CD4-positive, alpha-beta T cell treated with Interleukin-21 for 1 hour (primary cell): ENCODE measurements at places on chromosomes 5 and 9.

DNA sequence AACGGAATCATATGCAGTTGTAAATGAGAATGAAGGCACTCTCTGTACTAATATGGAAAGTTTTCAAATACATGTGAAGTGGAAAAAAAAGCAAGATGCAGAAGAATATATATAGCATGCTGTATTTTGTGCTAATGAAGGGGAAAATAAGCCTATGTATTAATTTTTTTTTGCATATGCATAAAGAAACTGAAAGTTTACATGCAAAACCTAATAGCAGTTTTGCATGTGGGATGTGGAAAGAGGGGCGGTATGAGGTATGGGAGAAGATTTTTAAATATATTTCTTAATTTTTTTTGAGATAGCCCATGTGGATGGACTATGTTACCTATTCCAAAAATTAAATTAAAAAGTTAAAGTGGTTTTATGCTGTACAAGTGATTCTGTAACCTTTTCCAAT is 83.7 kb upstream of the IL12B start:
- no peak for DNase-seq

DNA sequence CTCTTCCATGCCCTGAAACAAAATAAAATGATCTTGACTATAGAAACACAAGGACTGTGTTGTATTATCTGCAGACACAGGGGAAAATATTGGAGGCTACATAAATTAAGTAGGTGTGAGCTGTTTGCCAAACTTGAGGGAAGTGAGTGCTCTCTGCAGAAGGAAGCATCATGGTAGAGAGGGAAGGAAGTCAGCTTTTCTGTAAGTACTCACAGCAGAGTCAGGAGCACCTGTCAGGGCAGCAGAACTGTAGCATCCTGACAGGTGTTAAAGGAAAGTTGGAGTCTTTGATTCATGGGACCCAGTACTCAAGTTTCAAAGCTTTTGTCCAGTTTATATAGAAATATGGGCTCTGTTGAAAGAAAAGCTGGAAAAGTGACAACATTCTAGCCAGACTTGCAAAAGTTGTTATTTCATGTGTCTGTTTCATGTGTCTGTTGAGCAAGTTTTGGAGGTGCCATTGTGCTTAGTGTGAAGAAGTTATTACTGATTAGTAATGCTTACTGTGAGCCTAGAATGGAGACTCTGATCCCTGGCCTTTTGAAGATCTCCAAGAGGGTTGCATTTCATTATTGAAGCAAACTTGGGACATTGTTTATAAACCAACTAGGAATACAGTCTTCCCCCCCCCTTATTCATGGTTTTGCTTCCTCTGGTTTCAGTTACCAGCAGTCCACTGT is 194.7 kb downstream of the SPATA31D1 start:
- DNase-seq: no peak

- no peak for DNase-seq
Measured at GRCh38 chr9:132498531-132499210, 83.7 kb upstream of the BARHL1 start.

DNA sequence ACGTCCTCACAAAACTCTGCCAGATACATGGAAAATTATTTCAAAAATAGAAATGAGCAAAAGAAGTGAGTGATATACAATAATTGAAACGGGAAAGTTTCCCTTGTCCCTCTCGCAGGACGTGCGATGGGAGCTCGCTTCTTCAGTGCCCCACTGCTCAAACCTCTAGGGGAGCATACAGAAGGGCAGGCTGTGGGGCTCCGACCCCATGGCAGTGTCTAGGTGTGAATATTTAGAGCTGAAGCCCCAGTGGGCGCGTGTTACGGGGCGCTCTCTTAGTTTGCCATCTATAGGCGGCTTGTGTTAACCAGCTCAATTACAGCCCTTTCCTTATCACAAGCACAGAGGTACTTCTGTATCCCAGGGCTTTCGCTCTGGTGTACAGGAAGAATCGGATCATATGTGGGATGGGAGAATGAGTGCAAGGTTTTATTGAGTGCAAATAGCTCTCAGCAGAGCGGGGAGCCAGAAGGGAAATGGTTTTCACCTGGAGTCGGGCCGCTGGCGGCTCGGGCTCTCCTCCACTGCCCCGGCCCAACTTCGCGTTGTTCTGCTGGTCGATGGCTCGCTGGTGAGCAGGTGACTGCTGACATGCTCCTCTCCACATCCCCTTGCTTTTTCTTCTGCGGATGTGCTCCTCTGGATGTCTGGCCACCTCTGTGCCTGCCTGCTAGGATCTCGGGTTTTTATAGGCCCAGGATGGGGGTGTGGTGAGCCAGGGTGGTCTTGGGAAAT is 334.0 kb upstream of the PTPRD start:
- DNase-seq: no peak

GRCh38 chr9:32707326-32707725 is 71.9 kb upstream of the TAF1L start:
- no peak for DNase-seq

GRCh38 chr5:81146031-81146430 is 87.1 kb upstream of the CKMT2 start:
- no peak for DNase-seq

DNA sequence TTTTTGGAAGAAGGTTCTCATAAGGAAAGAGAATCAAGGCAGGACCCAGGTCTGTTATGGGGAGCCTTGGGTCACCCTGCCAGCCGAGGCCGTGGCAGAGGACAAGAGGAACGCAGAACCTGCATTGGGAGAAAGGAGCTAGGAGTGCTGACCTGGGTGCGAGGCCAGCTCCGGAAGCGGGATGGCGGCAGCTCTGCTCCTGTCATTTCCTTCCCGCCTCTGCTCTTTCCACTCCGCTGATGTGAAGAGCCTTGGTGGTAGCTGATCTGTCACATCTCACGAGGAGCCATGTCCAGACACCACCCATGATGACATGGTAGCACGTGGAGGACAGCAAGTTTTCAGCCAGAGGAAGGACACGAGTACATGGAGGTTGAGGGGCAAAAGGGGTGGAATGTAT is 109.5 kb upstream of the COL5A1 start:
- no peak for DNase-seq

DNA sequence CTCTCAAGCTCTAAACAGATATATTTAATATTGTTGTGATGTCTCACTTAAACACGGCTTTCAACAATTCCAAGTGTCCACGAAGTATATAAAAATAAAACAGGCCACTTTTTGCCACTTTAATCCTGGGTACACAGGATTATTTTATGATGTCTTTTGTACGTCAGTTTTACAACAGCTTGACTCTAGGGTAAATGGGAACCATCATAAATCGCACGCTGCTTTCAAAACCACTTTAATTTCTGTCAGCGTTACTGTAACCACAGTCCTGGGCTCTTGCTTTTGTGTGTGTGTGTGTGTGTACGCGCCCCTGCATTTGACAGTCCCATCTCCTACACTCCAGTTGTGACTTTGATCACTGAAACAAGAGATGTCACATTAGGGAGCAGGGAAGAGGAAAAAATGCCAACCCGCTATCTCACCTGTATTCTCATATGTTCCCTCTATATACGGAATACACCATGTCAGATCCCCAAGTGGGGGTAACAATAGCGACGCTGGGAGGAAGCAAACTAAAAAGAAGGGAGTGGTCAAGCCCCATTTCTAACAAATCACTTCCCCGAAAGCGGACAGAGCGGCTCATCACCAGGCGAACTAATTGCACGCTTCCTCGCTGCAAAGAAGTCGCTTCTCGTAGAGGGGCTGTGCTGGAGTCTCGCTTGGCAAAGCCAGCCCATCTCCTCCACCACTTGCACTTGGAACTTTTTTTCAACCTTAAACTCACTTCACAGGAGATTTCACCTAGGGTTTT is 1.2 kb downstream of the BNC2 start:
- no peak for DNase-seq

DNA sequence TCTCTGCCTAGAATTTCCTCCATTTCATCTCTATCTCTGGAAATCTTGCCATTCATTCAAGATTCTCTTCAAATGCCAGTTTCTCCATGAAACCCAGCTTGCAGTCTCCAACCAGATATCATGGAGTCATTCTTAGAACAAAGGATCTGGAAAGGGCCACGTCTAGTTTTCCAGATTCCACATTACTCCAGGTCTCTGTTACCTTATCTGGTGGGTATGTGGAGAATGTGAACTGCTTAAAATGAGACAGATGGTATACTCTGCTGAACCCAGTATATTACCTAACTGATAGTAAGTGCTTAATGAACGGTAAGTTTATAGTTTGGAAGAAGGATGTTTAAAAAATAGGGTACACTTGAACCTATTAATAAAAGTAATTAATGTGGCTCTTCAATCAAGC is 52.3 kb upstream of the ZSWIM6 start:
- DNase-seq: no peak

GRCh38 chr9:99485459-99485858 is 263.4 kb downstream of the SEC61B start:
- DNase-seq: no peak

DNA sequence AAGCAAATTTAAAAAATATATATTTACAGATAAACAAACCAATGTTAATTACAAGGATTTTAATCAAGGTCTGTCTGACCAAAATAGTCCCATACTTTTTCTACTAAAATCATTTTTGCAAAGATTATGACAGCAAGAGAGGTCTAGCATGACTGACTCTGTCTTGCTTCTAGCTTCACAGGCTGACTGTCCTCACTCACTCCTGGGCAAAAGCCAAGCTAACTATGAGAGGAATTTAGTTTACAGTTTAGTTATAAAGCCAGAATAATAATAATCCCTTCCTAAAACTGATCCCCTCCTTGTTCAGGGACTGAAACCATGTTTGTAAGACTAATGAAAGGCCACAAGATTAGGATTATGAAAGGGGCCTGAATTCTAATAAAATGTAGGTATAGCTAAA is 45.5 kb upstream of the HMGCS1 start:
- no peak for DNase-seq

GRCh38 chr5:61612431-61612830 is 280.4 kb downstream of the ZSWIM6 start:
- no peak for DNase-seq

GRCh38 chr9:133991214-133991921 is 756 bp downstream of the VAV2 start:
- DNase-seq: no peak

DNA sequence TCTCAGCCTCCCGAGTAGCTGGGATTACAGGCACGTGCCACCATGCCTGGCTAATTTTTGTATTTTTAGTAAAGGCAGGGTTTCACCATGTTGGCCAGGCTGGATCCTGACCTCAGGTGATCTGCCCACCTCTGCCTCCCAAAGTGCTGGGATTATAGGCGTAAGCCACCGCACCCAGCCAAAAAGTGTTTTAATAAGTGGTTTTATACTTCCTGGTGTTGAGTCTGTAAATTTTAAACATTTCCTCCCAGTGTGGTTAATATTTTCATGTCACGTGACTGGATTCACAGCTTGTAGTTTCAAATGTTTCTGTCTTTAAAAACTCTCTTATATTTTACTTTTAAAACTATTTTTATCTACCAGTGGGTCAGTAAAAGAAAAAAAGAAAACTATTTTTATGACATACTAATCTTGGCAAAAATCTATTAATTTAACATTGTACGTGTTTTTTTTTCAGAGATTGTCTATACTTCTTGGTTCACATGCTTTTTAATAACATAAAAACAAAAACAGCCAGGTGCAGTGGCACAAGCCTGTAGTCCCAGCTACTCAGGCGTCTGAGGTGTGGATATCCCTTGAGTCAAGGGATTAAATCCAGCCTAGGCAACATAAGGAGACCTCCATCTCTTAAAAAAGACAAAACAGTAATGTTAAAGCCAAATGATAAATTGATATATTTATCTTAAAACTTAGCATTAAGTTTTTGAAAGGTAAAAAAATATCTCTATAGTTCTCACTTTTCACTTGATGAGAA is 117.1 kb downstream of the DMXL1 start:
- peak; percentile 55 for DNase-seq

DNA sequence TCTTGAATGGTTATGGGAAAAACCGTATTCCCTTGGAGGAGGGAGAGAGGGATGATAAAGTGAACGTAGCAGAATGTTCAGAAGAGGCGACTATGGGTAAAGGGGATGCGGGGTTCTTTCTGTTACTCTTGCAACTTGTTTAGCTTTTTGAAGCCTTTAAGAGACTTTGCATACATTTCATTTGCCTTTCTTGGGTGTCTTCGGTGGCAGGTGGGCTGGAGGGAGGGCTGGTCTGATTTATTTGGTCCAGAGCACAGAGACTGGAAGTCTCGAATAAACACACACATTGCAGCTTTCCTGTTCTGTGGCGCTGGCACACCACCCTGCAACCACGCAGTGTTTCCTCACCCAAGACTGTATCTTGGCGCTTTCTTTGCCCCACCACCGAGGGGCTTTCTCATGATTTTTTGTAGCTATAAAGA is 23.2 kb downstream of the TTF1 start:
- DNase-seq: no peak

DNA sequence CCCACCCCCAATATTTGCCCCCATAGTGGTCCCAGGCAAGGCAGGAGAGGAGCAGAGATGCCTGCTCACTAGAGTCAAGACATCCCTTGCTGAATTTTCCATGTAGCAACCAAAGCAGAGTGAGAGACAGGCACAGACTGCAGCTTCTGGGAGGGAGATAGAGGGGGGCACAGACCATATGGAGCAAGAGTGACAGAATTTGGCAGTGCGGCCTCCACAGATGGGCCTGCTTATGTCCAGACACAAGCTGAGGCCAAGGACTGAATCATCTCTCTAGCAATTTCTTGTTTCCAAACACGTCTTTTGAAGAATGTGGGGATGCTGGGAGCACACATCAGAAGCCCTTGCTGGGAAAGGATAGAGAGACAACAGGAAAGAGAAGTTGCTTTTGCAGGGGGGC is 53.0 kb upstream of the ALDH1B1 start:
- no peak for DNase-seq

GRCh38 chr5:181241393-181241975 is 2.2 kb downstream of the RACK1 start:
- DNase-seq: peak; percentile 51

- DNase-seq: no peak
Measured at GRCh38 chr5:173396311-173396993, 68.2 kb upstream of the STC2 start.

- DNase-seq: no peak
Measured at GRCh38 chr5:131999441-132000240, 11.8 kb downstream of the ACSL6 start.

- no peak for DNase-seq
Measured at GRCh38 chr5:44266882-44267576, 122.2 kb downstream of the FGF10 start.

DNA sequence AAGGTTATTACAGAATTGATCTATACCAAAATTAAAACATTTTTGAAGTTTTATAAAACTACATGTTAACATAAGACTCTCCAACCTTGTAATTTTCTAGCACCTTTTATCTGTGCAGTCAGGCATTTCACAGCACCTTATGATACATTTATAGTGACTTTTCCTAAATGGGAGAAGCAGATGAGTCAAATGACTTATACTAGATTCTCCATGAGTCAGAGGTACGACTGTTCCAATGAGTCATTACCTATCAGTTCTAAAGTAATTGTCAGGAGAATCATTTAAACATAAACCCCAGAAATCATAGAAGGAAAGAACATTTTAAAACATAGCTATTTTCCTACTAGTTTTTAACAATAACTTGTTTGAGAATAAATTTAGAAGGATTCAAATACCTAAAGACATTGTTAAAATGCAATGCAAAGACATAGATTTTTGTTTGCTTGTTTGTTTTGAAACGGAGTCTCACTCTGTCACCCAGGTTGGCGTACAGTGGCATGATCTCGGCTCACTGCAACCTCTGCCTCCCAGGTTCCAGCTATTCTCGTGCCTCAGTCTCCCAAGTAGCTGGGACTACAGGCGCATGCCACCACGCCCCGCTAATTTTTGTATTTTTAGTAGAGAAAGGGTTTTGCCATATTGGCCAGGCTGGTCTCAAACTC is 34.7 kb upstream of the DMXL1 start:
- DNase-seq: no peak
